ENCODE measurements at places on chromosomes 2 and 18.

DNA sequence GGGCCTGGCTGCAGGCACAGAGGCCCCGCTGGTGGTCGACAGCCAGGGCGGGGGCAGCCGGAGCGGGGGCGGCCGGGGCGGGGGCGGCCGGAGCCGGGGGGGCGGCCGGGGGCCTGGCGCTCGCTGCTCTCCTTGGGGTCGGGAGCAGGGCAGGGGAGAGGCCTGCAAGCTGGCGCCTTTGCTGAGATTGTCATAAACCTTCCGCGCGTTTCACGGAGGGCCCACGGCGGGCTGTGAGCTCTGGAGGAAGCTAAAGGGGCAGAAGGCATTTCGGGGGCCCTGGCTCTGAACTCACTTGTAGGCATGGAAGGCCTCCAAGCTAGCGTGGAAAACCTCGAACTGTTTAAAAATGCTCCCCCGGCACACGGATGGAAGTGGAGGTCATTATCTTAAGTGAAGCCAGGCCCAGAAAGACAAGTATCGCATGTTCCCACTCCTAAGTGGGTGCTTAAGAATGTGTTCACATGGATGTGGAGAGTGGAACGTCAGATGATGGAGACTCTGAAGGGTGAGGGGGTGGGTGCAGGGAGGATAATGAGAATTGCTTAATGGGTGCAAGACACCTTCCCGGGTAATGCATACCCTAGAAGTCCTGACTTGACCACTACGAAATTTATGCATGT, 629 bp downstream of the PRELID3A start:
- no peak for DNase-seq

GRCh38 chr2:27621524-27621923, 7.3 kb downstream of the CCDC121 start:
- no peak for DNase-seq

GRCh38 chr2:112199188-112199587, 55.7 kb downstream of the ZC3H8 start:
- no peak for DNase-seq

- DNase-seq = no peak
Observed at GRCh38 chr2:2826621-2827020, 495.5 kb upstream of the MYT1L start.

- no peak for DNase-seq
Observed at GRCh38 chr2:176847575-176847974, 365.0 kb upstream of the HNRNPA3 start.

DNA sequence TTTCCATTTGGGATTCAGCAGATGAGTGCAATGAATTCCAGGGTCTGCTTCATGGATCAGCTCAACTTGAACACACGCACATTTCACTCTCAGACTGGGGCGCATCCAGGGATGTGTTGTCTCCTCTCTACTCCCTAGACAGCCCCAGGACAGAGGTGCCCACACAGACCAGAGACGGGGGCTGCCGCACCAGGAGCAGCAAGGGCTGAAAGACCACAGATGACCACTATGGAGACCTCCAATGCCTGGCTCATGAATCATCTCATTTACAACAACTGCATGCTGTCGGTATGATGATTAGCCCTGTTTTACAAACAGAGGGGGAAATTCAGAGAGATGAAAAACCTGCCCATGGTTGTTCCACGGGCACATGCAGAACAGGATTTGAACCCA, 63.1 kb downstream of the CYP26B1 start:
- peak; percentile 13 for DNase-seq

Data from T1000 (cell line).